ENCODE measurements at places on chromosomes 2 and 18.

DNA sequence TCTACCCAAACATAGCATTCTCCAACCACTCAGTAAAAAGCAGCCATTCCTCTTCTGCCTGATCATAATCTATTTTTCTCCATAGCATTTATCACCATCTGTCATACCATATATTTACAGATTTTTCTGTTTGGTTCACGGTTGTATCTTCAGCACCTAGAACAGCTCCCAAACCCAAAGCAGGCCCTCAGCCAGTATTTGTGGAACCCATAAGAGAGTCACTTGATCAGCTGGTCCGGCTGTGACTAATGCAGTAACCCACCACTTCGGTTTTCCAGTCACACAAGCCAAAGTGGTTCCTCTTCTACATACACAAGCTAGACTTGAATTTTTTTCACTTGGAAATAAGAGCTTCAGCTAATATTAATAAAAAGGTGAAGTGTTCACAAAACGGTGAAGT, 511.6 kb upstream of the CELF4 start:
- DNase-seq: no peak

GRCh38 chr2:109225170-109225782, 96.3 kb downstream of the SH3RF3 start:
- no peak for DNase-seq

DNA sequence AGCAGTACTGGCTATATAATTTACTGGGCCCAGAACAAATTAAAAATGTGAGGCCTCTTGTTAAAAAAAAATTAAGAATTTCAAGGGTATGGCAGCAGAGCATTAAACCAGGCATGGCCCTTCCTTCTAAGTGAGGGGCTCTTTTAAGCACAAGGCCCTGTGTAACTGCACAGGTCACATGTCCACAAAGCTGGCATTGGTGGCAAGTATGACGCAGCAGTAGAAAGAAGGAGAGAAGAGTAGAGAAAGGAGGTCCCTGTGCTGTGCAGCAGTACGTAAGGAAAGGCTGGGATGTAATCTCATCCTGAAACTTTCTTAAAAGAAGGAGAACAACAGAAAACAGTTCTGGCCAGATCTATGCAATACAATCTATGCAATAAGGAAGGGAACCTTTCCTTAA, 51.2 kb downstream of the MBD2 start:
- no peak for DNase-seq

GRCh38 chr2:96399342-96400048, 63.9 kb downstream of the NCAPH start:
- no peak for DNase-seq

GRCh38 chr2:127810156-127810618, 784 bp downstream of the WDR33 start:
- no peak for DNase-seq

- DNase-seq: no peak
Measured at GRCh38 chr2:133334923-133335322, 233.3 kb downstream of the NCKAP5 start.

DNA sequence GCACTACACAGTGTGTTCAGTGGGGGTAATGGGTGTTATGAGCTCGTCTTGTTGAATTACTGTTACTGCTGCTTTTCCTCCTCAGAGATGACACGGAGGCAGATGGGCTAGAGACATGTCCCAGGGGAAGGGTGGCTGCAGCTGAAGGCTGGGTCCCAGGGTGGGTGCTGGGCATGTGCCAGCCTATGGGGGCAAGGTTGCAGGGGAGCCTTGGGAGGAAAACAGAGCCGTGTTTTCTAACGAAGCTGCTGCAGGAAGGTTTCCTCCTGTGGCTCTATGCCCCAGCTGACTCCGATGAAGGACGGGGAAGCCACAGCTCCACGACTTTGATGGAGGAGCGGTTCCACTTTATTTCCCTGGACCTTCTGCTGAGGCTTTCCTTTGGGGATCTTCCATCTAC, 42.4 kb downstream of the ASB18 start:
- DNase-seq: no peak

Measured in GM04504 (cell line).